ENCODE measurements at places on chromosomes 5 and 9.

- no peaks in the 10 kb centered on the region for H3K27me3 ChIP-seq
- H3K27ac ChIP-seq: no peak overlapping the region
- H3K4me1 ChIP-seq: no peaks in the 10 kb centered on the region
- no peaks in the 10 kb centered on the region for H3K36me3 ChIP-seq
- DNase-seq: peak; percentile 46
- H3K4me3 ChIP-seq: no peak overlapping the region
Measured at GRCh38 chr5:147169399-147169798, 65.4 kb upstream of the STK32A start.

DNA sequence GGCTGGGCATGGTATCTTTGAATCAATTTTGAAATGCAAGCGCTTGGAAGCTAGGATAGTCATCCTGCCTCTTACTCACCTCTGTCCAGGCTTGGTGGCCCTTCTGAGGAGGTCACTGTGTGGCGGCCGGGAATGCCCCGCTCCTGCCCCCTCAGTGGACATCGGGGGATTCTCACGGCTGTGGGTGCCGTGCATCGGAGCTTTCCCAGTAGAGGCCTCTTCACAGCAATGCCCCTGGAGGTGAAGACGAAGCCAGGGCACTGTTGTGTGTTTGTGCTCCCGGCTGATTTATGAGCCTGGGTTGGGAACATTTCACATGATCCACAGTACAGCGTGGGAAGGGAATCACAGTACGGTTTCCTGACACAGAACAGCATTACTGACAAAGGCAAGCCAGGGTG lies 147.5 kb downstream of the NXNL2 start:
- no peak for DNase-seq
- no peak overlapping the region for H3K4me3 ChIP-seq

DNA sequence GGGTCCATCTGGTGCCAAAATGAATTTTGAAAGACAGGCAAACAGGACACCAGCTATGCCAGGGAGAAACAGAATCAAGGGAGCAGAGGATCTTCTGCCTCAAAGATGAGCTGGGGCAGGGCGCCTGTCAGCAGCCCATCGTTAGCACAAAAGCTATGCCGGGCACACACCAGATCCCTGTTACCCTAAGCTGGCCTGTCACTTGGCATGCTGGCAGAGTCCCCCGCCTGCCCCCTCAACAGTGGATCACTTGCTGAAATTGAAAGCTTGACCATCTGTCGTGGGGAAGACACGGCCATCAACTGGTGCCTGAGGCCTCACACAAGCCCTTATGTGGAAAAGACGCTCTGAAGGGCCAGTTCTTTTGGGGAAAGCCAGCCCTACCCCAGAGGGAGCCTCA lies 256.4 kb downstream of the EBF1 start:
- no peaks in the 10 kb centered on the region for H3K36me3 ChIP-seq
- H3K4me3 ChIP-seq: no peak overlapping the region
- DNase-seq: no peak
- H3K27ac ChIP-seq: no peak overlapping the region
- no peaks in the 10 kb centered on the region for H3K4me1 ChIP-seq

GRCh38 chr5:43433382-43433781 lies 21.2 kb upstream of the CCL28 start:
- H3K36me3 ChIP-seq: no peaks in the 10 kb centered on the region
- H3K27me3 ChIP-seq: no peaks in the 10 kb centered on the region

All from IMR-90 (cell line).